Posterior cingulate gyrus (tissue), 11 donors: ENCODE measurements at places on chromosomes 5 and 9.

GRCh38 chr5:68251386-68251785, 35.8 kb downstream of the PIK3R1 start:
- no peak for DNase-seq

DNA sequence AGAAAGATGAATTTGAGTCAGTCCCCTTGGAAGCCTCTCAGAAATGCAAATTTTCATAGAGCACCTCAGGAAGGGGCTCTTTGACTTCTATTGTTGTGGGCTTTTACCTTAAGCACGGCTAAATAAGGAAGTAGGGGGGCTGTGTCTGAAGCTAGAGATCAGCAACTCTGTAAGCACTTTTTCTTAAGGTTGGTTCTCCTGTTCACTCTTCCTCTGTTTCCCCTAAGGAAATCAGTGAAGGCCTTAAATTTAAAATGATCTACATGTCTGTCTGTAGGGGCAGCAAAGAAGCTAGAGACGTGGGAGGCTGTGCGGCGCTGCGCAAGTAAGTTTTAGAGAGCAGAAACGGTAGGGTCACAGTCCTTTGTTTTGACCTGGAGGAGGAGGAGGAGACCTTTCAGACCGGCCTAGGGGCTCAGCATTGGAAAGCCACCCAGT, 1.2 kb upstream of the CDC14B start:
- no peak for DNase-seq

GRCh38 chr5:126374109-126374416, 49.1 kb upstream of the GRAMD2B start:
- no peak for DNase-seq

DNA sequence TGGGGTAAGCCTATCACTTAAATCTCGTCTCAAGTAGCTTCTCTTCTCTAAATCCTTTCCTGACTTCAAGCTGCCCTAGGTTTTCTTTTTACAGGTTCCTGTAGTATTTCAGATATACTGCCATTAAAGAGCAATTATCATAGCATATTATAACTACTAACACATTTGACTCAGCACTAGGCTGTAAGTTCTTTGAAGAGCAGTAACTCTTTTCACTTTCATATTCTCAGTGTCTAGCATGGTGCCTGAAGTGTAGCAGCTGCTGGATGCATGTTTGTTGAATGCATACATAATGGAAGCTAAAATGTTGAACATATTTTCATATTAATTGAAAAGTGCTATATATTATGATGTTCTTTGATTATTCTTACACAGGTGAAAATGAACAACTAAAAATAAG, 22.5 kb downstream of the CCDC152 start:
- no peak for DNase-seq

DNA sequence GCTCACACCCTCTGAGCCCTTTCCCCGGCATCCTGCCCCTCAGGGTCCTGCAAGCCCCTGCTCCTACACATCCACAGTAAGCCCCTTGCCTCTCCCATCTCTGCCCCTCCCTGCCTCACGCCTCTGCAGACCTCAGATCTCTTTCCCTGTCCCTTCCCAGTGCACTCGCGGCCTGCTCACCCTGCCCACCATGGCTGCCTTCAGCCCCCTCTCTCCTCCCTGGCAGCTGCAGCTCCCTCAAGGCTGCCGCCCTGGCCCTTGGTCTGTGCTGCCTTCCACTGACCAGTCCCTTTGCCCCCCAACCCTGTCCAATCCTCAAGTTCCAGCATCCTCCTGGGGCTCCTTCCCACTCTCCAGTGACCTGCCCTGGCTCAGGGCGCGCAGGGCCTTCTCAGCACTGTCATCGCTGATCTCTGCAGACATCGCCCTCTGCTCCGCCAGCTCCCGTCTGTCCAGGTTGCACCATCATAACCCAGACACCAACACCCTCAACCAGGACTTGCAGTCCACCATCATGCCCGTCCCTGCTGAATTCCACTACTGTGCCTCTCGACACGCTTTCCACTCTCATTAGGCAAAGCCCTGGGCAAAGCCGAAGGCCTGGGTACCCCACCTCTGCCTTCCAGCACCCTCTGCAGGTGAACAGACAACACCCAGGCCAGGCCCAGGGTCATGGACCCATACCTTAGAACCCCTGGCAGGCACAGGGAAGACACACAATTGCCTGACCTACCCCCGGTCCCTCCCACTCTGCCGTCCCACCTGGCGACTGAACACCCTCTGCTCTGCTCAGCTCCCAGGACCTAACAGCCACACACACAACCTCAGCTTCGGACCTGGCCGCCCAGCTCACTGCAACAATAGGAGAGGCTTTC, 97.8 kb upstream of the RUFY1 start:
- DNase-seq: no peak

- no peak for DNase-seq
Observed at GRCh38 chr5:123651234-123651633, 139.3 kb downstream of the CSNK1G3 start.

GRCh38 chr5:149161026-149161687, 19.9 kb downstream of the ABLIM3 start:
- no peak for DNase-seq
